WTC11 (cell line): ENCODE measurements at places on chromosomes 1 and 21.
A peak's percentile ranks its signal among the peaks of the same experiment; 100 is the strongest.

GRCh38 chr1:93542398-93542797 is 94.5 kb downstream of the FNBP1L start:
- DNase-seq: no peak

DNA sequence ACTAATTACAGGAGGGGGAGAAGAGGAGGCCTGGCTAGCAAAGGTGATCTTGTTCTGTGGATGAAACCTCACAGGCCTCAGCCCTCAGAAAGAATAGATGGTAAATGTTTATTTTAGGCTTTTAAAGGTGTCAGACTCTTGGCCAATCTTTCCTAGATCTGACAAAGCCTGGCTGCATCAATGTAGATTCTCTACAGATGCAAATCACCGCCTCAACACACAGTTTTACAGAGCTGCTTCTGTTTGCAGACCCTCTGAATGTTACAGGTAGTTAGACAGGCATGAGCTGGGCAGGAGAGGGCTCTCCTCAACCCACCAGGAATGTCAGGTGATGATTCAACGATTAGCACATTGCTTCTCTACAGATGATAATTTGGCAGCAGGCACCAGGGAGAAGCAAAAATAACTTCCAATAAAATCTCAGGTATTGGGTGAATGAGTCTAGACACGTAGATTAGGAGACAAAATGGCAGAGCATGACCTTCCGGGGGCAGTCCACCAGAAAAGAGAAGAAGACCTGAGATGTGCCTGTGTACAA is 105.4 kb upstream of the VANGL1 start:
- no peak for DNase-seq

GRCh38 chr1:26102526-26102925 is 9.1 kb upstream of the PDIK1L start:
- DNase-seq: no peak

DNA sequence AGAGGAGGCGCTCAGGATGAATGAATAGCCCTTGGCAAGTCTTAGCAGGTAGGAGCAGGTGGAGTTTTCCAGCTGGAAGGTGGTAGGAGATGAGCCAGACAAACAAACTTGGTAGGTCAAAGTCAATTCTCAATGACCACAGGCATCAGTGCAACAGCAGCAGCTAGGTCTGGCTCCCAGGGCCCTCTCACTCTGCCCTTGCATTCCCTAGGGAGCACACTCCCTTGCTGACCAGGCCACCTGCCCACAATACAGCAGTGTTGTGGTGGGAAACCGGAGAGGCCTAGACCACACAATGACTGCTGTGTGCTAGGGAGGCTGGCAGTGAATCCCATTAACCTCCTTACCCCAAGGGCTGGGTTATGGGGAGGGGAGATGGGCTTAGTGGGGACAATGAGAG is 13.0 kb upstream of the PAQR6 start:
- DNase-seq: no peak

GRCh38 chr1:31396633-31397351 is 16.2 kb upstream of the SERINC2 start:
- DNase-seq: peak; percentile 58

GRCh38 chr1:32754317-32755097 is 51.9 kb upstream of the SYNC start:
- peak; percentile 82 for DNase-seq

DNA sequence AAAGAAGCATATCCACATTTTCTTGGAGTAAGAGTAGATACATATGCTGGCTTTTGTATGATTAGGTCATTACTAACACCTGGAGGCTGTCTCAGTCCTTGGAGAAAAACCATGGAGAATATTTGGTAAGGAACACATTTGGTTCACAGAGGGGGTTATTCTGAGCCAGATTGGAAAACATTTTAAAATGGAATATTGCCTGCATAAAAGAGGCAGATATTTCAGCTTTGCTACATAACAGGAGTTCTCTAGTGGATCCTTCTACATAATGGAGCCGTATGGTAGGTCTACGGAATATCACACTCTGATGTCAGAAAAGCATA is 415.1 kb downstream of the ADGRL2 start:
- DNase-seq: no peak

GRCh38 chr1:230216896-230217295 is 149.9 kb downstream of the GALNT2 start:
- DNase-seq: no peak

- DNase-seq: no peak
Measured at GRCh38 chr1:68811806-68812205, 314.9 kb upstream of the DEPDC1 start.

GRCh38 chr1:53878492-53879105 is 11.0 kb downstream of the YIPF1 start:
- no peak for DNase-seq

DNA sequence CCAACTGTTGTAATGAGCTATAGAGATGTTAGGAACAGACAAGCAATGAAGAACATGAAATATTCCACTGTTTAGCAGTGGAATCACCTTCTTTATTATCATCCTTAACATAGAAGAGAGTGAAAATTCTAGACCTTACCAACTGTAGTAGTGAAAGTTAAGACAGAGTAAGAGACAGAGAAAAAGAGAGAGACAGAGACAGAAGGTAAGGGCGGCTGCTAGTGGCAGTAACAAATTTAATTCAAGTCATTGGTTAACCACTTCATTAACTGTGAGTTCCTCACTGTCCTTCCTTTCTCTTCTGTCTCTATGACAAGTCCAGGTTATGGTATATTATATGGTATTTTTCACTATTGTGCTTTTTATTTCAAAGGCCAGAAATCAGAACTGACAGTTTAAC is 355.7 kb upstream of the ESRRG start:
- no peak for DNase-seq

DNA sequence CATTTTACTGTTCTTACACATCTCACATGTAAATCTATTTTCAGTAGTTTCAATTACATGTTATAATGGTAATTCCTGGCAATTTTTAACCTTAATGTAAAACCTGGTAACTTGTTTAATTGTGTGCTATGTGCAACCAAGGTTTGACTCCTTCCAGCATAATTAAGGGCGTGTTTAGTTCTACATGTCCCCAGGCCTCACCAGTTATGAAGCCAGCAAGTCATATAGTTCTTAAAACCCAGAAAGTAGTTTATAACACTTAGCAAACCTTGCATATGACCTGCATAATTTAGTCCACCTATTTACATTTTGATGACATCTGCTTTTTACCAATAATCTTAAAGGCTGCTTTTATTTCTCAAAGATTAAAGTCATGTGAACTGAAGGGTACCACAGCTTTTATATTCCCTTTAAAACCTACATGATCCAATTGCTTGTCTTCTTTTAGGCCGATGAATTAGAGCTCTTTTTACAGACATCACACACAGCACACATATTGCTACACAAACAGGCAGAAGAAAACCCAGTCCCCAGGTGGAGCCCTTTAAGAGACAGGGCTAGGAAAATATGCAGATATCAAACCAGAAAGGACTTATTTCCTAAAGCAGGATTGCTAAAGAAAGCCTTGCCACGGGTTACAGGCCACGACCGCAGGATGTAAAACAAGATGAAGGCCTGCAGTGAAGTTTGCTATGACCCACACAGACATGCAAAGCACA is 23.2 kb upstream of the SYCP1 start:
- no peak for DNase-seq

DNA sequence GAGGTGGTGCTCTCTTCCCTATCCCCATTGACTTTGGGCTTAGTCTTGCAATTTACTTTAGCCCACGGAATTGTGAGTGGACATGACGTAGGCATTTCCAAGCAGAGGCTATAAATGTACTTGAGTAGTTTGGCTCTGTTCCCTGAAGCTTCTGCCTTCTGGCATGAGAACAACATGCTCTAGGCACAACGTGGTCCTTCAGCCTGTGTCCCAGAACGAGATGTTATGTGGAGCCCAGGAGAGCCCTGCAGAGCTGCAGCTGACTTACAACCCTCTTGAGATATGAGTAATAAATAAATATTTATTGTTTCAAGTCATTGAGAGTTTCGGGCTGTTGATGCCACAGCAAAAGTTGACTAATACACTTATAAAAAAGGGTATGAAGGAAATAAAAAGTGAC is 105.2 kb upstream of the HMGB4 start:
- DNase-seq: no peak

DNA sequence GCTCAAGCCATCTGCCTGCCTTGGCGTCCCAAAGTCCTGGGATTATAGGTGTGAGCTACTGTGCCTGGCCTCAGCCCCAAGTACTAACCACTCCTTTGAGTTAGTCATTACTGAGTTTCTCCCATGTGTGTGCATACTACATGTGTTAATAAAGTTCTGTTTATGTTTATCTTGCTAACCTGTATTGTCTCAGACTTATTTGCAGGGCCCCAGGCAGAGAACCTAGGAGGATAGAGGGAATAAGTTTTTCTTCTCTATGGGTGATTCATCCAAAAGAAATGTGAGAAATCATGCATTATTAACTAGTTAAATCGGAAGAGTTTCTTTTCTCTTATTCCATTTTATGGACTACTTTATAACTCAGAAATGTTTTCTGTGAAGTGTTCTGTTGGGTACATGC is 203.9 kb upstream of the CACYBP start:
- DNase-seq: no peak

DNA sequence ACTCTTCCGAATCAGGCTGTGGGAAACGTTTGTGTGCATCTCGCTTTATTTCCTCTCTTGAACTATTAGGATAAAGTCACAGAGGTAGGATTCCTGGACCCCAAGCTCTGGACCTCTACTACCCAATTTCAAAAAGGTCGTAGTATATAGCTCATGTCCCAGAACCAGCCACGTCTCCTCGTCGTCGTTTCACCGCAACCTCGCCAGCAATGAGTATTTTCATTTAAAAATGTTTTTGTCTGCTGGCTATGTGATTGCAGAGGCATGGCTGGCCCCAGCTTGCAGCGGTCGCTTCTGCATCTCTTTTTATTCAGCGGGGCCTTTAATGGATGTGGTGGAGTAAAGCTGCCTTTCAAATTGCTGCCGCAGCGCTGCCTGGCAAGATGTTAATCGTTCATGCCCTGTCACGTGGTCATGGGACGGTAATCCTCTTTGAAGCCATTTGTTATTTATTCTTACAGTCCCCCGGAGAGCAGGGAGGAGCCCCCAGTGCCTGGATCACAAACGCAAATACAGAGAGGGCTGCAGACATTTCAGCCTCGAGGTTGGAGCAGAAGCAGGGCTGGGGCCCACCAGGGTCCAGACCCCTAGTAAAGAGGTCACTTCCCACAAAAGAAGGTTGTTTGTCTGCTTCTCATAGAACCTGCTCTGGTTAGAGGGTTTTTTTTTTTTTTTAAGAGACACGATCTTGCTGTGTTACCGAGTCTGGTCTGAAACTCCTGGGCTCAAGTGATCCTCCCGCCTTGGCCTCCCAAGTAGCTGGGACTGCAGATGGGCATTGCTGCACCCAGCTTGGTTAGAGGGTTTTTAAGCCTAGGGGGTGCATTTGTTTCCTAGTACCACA is 11.6 kb upstream of the NPHP4 start:
- peak; percentile 8 for DNase-seq

DNA sequence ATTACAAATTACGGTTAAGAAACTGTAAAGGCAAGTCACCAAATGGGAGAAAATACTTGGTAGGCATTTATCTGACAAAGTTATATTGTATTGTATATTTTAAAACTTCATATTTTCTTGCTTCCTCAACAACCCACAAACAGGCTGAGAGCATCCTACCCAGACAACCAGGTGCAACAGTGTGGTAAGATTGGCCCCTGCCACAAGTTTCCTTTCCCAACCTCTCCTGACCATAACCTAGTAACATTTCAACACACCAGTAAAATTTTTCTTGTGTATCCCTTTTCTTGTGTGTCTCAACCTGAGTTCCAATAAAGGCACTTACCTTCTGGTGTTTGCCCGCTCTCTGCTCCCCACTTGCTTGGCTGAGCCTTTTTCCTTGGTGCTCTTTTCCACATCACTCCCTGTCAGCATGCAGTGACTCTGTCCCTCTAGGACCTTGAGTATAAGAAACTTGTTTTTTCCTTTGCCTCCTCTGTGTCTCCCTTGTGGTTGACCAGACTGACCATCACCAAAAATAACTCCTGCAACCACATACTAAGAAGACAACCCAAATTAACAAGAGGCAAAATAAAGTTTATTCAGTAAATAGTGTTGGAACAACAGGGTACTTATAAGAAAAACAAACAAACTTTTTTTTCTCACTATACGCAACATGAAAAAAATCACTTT is 40.9 kb downstream of the FCRL3 start:
- no peak for DNase-seq

- DNase-seq: no peak
Measured at GRCh38 chr1:51653127-51653526, 36.2 kb downstream of the OSBPL9 start.

DNA sequence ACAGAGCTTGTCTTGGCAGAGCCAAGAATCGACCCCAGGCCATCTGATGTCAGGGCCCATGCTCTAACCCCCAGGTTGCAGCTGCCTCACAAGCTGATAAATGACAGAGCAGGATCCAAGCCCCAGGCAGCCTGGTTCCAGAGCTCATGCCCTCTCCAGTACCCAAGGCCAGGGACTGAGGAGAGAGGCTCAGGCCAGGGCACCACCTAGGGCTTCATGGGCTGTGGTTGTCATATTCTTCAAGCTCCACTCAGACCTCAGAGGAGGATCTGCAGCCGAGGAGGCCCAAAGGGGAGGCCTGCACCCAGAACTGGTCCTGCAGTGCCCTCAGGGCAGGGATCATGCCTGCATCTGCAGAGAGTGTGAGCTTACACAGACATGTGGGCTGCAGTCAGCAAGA is 301.1 kb downstream of the MATN1 start:
- DNase-seq: no peak

DNA sequence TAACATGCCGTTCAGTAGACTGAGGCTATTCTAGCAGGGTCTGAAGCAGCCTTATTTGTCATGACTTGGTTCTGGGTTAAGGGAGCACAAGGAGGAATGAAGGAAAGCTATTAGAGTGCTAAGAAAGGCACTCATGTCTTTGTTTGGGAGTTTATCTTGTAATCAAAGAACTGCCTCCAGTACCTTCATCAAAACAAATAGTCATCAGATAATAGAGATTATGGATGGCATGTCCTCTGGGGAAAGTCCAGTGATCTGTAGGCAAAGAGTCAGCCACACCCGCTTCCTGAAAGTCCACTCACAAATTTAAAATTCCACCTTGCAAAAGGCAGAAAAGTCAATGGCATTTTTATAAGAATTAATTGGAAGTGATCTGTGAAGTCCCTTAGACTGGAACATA is 56.8 kb downstream of the ESRRG start:
- no peak for DNase-seq

GRCh38 chr1:205284420-205285144 is 37.0 kb downstream of the NUAK2 start:
- peak; percentile 80 for DNase-seq

DNA sequence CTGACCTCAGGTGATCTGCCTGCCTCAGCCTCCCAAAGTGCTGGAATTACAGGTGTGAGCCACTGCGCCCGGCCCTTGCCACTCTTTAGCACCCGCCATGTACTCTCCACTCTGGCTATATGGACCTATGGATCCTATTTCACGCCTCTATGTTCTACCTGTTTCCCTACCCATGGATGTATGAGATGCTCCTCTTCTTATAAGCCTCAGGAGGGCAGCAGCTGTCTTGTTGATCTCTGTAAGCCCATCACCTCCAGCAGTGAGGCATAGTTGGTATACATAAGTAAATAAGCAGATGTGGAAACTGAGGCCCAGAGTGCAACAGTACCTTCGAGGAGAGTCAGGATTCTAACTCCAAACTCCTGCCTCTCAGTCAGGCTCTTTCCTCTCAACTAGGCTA is 24.7 kb upstream of the ARTN start:
- DNase-seq: no peak

- no peak for DNase-seq
Measured at GRCh38 chr1:92184632-92185031, 33.1 kb upstream of the C1orf146 start.

- DNase-seq: no peak
Measured at GRCh38 chr1:217977943-217978342, 307.1 kb upstream of the RRP15 start.
